ENCODE measurements at places on chromosomes 2 and 18. TPM values are rescaled to one million over a fixed set of nuclear protein-coding genes. Genes with fewer than 3 reads are reported as not detected.

- no peak overlapping the region for H3K4me3 ChIP-seq
- H3K4me1 ChIP-seq, result no peaks in the 10 kb centered on the region
- no peaks in the 10 kb centered on the region for H3K36me3 ChIP-seq
- no peaks in the 10 kb centered on the region for H3K27me3 ChIP-seq
- DNase-seq, result no peak
Measured at GRCh38 chr18:61394983-61395382, 61.8 kb downstream of the CDH20 start.

GRCh38 chr2:117812443-117812842 is 2.0 kb upstream of the DDX18 start:
- H3K36me3 ChIP-seq, result peaks cover 2% of the 10 kb centered on the region
- H3K27ac ChIP-seq, result no peak overlapping the region
- H3K4me3 ChIP-seq, result no peak overlapping the region
- peaks cover 19% of the 10 kb centered on the region for H3K4me1 ChIP-seq

DNA sequence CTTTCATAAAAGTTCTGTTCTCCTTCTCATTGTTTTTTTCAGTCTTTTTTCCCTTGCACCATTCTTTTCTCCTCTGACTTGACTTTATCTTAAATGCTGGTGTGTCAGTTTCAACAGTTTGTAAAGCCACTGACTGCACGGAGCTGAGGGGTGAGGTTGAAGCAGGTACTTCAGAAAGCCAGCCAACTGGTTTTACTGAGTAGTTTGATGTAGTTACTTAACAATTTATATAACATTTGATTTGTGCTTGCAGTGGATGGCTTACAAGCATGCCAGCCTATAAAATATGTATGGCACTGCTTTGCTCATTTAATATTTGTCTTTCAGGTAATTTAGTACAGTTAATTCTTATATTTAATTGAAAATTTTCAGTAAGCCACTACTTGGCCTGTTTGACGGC is 55.4 kb downstream of the FAM171B start:
- no peak overlapping the region for H3K4me3 ChIP-seq
- no peaks in the 10 kb centered on the region for H3K27me3 ChIP-seq
- no peaks in the 10 kb centered on the region for H3K4me1 ChIP-seq
- no peaks in the 10 kb centered on the region for H3K36me3 ChIP-seq

GRCh38 chr2:130957915-130958314 is 121.2 kb downstream of the ARHGEF4 start:
- H3K27me3 ChIP-seq, result no peaks in the 10 kb centered on the region
- no peak for DNase-seq
- H3K36me3 ChIP-seq, result no peaks in the 10 kb centered on the region

DNA sequence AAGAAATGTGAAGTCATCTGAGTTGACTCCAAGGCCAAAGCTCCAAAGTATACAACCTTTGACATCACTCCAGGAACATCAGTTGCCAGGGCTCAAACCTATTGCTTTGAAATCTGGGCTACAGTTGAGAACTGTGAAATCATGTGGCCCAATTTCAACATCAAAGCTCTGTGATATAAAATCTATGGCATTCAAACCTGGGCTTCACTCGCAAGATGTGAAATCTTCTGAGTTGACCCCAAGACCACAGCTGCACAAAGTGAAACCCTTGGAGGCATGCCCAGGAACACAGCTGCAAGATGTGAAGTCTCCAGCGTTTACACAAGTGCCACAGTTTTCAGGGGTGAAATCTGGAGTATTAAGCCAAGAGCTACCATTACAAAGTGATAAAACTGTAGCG is 9.4 kb upstream of the ZNF512 start:
- no peak for DNase-seq
- H3K36me3 ChIP-seq, result no peaks in the 10 kb centered on the region
- H3K27ac ChIP-seq, result no peak overlapping the region
- no peak overlapping the region for H3K4me3 ChIP-seq
- no peaks in the 10 kb centered on the region for H3K27me3 ChIP-seq

DNA sequence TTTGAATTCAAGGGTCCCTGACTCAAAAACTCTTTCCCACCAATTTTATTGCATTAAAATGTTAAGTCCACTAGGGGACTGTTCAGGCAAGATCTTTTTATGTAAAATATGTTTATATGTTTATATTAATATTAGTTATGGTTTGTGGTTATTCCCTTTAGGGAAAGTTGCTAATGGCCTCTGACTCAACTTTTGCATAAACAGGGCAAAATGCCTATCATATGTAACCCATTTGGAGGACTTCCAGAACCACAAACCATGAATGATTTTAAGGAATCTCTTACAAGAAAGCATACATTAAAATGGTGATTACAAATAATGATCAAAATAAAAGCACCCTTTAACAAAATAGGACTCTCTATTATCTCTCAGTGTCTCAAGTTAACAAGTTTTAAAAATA is 1484.5 kb upstream of the ZEB2 start:
- H3K4me1 ChIP-seq, result no peaks in the 10 kb centered on the region
- H3K36me3 ChIP-seq, result no peaks in the 10 kb centered on the region
- peak; percentile 88 for DNase-seq
- no peak overlapping the region for H3K4me3 ChIP-seq
- H3K27me3 ChIP-seq, result no peaks in the 10 kb centered on the region

- no peaks in the 10 kb centered on the region for H3K36me3 ChIP-seq
- peak; percentile 11 for DNase-seq
- no peak overlapping the region for H3K4me3 ChIP-seq
- H3K4me1 ChIP-seq, result no peaks in the 10 kb centered on the region
- no peak overlapping the region for H3K27ac ChIP-seq
Measured at GRCh38 chr2:41399437-41400087, 648.3 kb upstream of the PKDCC start.

DNA sequence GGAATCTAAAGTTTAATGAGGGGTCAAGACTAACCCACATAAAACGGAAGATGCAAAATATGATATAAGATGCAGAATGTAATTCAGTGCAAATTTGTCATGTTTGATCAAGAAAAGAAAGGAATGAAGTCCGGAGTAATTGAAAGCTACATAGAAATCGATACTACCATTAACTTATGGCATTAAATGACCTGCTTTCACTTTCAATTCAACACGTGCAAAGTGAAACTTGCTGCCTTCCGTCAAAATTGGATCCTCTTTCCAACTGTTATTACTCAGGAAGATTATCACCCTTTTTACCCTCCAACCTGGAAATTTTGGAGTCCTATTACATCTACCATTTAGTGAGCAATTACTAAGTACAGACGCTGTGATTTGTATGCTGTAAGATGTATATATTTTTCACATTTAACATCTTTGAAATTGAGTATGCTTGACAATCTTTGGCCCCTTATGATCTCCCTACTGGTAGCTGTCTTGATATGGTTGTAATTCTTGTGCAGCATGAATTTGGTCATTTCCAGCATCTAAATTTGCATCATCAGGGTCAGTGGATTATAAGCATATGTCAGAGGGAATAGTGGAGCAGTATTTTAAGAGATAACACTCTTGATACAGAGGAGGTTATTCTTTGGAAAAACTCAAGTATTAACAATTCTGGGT is 18.6 kb downstream of the UNC80 start:
- H3K27ac ChIP-seq, result no peak overlapping the region
- H3K4me3 ChIP-seq, result peak overlapping the region; percentile 50
- H3K27me3 ChIP-seq, result no peaks in the 10 kb centered on the region
- no peaks in the 10 kb centered on the region for H3K36me3 ChIP-seq
- no peaks in the 10 kb centered on the region for H3K4me1 ChIP-seq
- DNase-seq, result no peak

- H3K36me3 ChIP-seq, result no peaks in the 10 kb centered on the region
- H3K27me3 ChIP-seq, result no peaks in the 10 kb centered on the region
- DNase-seq, result no peak
- no peak overlapping the region for H3K4me3 ChIP-seq
- H3K4me1 ChIP-seq, result peaks cover 8% of the 10 kb centered on the region
Measured at GRCh38 chr2:65501074-65501473, 68.7 kb upstream of the SPRED2 start.

- H3K4me1 ChIP-seq, result peaks cover 7% of the 10 kb centered on the region
- no peak overlapping the region for H3K4me3 ChIP-seq
- H3K36me3 ChIP-seq, result peaks cover 53% of the 10 kb centered on the region
- H3K27ac ChIP-seq, result no peak overlapping the region
Measured at GRCh38 chr18:9933865-9934264, 20.0 kb downstream of the VAPA start.

GRCh38 chr2:61125798-61126197 is 36.2 kb upstream of the C2orf74 start:
- no peaks in the 10 kb centered on the region for H3K4me1 ChIP-seq
- H3K27ac ChIP-seq, result no peak overlapping the region
- no peaks in the 10 kb centered on the region for H3K36me3 ChIP-seq

GRCh38 chr2:71822463-71822862 is 325.2 kb downstream of the CYP26B1 start:
- H3K4me3 ChIP-seq, result no peak overlapping the region
- H3K36me3 ChIP-seq, result no peaks in the 10 kb centered on the region
- no peak overlapping the region for H3K27ac ChIP-seq
- no peak for DNase-seq
- no peaks in the 10 kb centered on the region for H3K4me1 ChIP-seq

DNA sequence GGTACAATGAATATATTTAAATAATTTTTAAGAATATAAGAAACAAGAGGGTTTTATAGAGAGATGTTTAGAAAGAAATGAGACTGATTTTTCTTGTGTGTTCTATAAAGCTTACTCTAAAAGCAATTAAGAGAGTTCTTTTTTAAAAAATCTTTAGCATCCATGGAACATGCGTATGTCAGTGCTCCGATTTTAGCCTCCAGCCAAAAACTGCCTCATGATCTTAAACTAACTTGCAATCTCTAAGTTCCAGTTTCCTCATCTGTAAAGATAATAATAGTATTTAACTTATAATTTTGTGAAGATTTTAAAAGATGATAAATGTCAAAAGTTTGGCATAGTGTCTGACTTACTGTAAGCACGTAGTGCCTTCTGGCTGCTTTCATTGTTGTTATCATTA is 448.7 kb downstream of the EPHA4 start:
- H3K27me3 ChIP-seq, result peaks cover 32% of the 10 kb centered on the region
- H3K27ac ChIP-seq, result no peak overlapping the region
- DNase-seq, result no peak
- H3K4me3 ChIP-seq, result no peak overlapping the region

GRCh38 chr2:122480501-122481243 is 725.2 kb downstream of the TSN start:
- no peak for DNase-seq
- H3K27me3 ChIP-seq, result no peaks in the 10 kb centered on the region
- H3K4me1 ChIP-seq, result no peaks in the 10 kb centered on the region
- no peaks in the 10 kb centered on the region for H3K36me3 ChIP-seq

DNA sequence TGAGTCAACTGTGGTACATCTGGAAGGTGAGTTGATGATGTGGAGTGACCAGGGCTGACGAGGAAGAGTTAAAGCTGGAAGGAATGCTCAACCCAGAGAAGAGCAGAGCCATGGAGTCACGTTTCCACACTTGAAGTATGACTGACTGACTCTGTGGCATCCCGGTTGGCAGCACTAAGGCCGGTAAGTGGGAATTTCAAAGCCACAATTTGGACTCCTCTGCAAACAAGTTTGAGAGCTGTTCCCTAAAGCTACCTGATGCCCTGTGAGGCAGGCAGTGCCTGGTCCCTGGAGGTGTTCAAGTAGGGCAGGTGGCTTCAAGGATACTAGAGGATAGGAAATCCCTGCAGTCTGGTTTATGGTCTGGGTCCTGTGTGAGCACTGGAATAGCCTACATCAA is 69.3 kb upstream of the ITGB6 start:
- H3K4me1 ChIP-seq, result no peaks in the 10 kb centered on the region
- peaks cover 13% of the 10 kb centered on the region for H3K36me3 ChIP-seq
- no peak overlapping the region for H3K4me3 ChIP-seq

GRCh38 chr2:129404000-129404685 is 575.3 kb upstream of the RAB6C start:
- H3K4me1 ChIP-seq, result no peaks in the 10 kb centered on the region
- no peak for DNase-seq
- H3K4me3 ChIP-seq, result no peak overlapping the region
- no peaks in the 10 kb centered on the region for H3K36me3 ChIP-seq
- no peaks in the 10 kb centered on the region for H3K27me3 ChIP-seq

- H3K36me3 ChIP-seq, result no peaks in the 10 kb centered on the region
- H3K27me3 ChIP-seq, result no peaks in the 10 kb centered on the region
- peaks cover 5% of the 10 kb centered on the region for H3K4me1 ChIP-seq
- H3K4me3 ChIP-seq, result no peak overlapping the region
Measured at GRCh38 chr2:241931976-241932898, 62.7 kb downstream of the RTP5 start.

DNA sequence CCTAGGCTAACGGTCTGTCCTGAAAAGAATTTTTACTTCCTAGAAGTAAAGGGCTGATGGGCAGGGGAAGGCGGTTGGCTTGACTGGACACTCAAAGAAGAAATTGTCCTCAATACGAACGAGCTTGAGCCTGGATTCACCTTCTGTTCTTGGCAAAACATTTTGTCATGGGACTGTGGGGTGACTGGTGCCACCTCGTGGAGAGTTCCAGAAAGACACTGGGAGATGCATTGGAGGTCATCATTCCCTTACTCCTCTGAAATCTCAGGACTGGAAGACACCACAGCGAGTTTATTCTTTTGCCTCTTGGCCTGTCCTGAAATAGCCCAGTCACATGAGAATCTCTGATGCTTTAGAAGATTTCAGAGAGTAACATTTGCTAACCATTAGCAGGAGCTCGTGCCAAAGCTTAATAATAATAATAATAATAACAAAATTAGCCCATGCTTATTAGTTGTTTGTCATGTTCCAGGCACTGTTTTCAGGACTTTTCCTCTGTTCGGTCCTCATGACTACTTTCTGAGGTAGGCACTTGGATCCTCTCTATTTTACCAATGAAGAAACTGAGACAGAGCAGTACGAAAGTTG is 44.5 kb downstream of the TMEM182 start:
- H3K27me3 ChIP-seq, result no peaks in the 10 kb centered on the region
- peaks cover 7% of the 10 kb centered on the region for H3K4me1 ChIP-seq
- DNase-seq, result peak; percentile 78

Gene LYPD6B
- total RNA-seq, result 1.9 TPM

Gene NABP1
- 45.4 TPM for total RNA-seq

Gene CKAP2L
- 20.7 TPM for total RNA-seq

Gene LIPT1
- 8.7 TPM for total RNA-seq

Gene CIB4
- not detected for total RNA-seq

Gene ACTR2
- 67.2 TPM for total RNA-seq

Gene SLC40A1
- total RNA-seq, result 13.4 TPM

Gene IL1R1
- 0.69 TPM for total RNA-seq

Gene SERPINB4
- 0.40 TPM for total RNA-seq

Gene SATB2
- 5.1 TPM for total RNA-seq

Gene ZNF532
- total RNA-seq, result 47.3 TPM

Measured in PC-3 (cell line).